ENCODE measurements at places on chromosomes 7 and 10.

- DNase-seq = no peak
Measured at GRCh38 chr7:101590663-101591435, 38.2 kb downstream of the MYL10 start.

- no peak for DNase-seq
Measured at GRCh38 chr7:88217675-88218428, 2.0 kb downstream of the SRI start.

DNA sequence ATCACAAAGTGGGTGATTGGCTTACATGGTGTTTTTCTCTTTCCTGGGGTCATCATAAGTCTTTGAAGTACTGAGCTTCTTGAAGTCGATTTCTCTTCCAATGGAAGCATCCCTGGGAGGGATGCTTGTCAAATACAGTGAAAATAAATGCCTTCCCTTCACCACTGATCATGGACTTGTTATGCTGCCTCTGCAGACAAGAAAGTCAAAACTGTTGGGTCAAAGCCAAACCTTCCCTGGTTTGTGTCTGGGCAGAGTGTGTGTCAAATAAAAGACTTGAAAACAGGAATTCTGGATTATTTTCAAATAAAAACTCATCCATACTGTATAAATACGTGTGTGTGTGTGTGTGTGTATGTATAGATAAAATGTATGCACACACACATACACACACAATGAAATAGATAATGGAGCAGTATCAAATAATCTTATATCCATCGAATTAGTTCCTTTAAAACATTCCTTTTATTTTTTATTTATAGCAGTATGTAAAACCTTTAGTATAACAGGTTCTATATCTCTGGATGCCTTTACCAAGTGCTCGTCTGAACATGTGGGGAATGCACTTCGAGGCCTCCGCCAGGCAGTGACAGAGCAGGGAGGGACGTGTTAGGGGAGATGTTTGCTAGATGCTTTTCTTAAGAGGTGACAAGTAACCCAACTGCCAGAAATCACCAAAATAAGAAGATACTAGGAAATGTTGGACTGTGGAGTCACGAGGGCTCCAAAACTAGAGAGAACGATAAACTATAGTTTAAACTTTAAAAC, 27.2 kb upstream of the WNT16 start:
- DNase-seq = no peak

DNA sequence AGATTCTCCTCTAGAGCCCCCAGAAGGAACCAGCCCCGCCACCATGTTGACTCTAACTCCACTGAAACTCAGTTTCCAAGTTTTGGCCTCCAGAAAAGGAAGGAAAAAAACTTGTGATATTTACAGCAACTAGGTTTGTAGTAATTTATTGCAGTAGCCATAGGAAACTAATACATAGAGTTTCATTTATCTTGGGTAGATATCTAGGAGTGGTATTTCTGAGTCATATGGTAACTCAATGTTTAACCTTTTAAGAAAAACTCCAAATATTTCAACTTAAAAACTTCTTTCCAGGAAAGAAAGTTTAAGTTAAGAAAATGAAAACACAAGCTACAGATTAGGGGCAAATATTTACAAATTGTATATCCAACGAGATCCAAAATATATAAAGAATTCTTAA, 576.7 kb downstream of the KCNMA1 start:
- no peak for DNase-seq

DNA sequence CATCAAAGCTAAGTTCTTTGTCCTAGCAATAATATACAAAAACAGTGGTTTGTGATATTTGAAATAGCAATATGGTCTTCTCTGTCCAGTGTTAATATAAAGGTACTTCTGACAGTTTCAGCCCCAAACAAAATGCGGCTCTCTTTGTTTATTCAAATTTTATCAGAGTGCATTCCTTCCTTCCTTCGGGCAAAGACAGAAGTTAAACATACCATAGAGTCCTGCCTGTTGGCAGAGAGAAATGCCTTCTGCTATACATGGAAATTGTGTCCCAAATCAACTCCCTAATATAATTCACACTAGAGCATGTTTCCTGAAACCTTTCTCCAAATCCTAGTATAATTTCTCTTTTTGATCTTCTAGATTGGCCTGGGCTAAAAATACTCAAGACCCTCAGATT, 21.2 kb upstream of the ATE1 start:
- no peak for DNase-seq

- DNase-seq = no peak
Measured at GRCh38 chr7:14691597-14692203, 210.9 kb downstream of the DGKB start.

All from retinal pigment epithelial cell (primary cell).